Hepatocyte (in vitro differentiated cells): ENCODE measurements at places on chromosomes 12 and 14. TPM values are rescaled to one million over a fixed set of nuclear protein-coding genes. Genes with fewer than 3 reads are reported as not detected.

Gene BMP4
- 54.0 and 56.0 TPM in 2 replicates for total RNA-seq

Gene PIWIL1
- total RNA-seq = not detected in 2 replicates

Gene KRT1
- total RNA-seq = 0.13 TPM in 1 of 2 replicates, not detected in the other

Gene ASCL1
- total RNA-seq = 1.6 and 1.7 TPM in 2 replicates

Gene LALBA
- not detected in 2 replicates for total RNA-seq

Gene KRT86
- total RNA-seq = not detected in 2 replicates

Gene CRACR2A
- 0.80 and 1.1 TPM in 2 replicates for total RNA-seq

Gene AQP6
- not detected in 2 replicates for total RNA-seq

Gene OR4K13
- total RNA-seq = not detected in 2 replicates

Gene CLEC6A
- total RNA-seq = not detected in 2 replicates

Gene TEX52
- total RNA-seq = not detected in 2 replicates

Gene C12orf54
- total RNA-seq = not detected in 2 replicates

Gene HHIPL1
- 0.64 and 0.83 TPM in 2 replicates for total RNA-seq

Gene C12orf50
- total RNA-seq = 0.40 TPM in 1 of 2 replicates, not detected in the other

Gene PRH1
- total RNA-seq = 17.5 and 19.0 TPM in 2 replicates

Gene KRT6A
- 5.5 and 6.8 TPM in 2 replicates for total RNA-seq

Gene KLRB1
- not detected in 2 replicates for total RNA-seq

Gene AMDHD1
- total RNA-seq = 2.1 and 3.5 TPM in 2 replicates

Gene PAPLN
- total RNA-seq = 10.1 and 13.4 TPM in 2 replicates

Gene EML1
- 31.8 and 31.9 TPM in 2 replicates for total RNA-seq

Gene HOXC5
- 0.20 and 0.40 TPM in 2 replicates for total RNA-seq

Gene DIO3
- total RNA-seq = 51.1 and 51.3 TPM in 2 replicates

Gene TSPAN19
- total RNA-seq = not detected in 2 replicates

Gene B4GALNT3
- total RNA-seq = 10.6 and 13.9 TPM in 2 replicates

Gene VASH1
- 4.8 and 6.8 TPM in 2 replicates for total RNA-seq

Gene KRT77
- not detected in 2 replicates for total RNA-seq

Gene SIX6
- not detected in 2 replicates for total RNA-seq

Gene RFX4
- total RNA-seq = not detected in 2 replicates

Gene CD163L1
- total RNA-seq = 0.84 and 1.7 TPM in 2 replicates

Gene SLC38A4
- 34.7 and 37.3 TPM in 2 replicates for total RNA-seq

Gene PLA2G1B
- total RNA-seq = 8.5 and 24.9 TPM in 2 replicates

Gene PAH
- total RNA-seq = 203 and 206 TPM in 2 replicates

Gene KRT6C
- 0.07 and 0.32 TPM in 2 replicates for total RNA-seq

Gene DCN
- 1,789 and 1,996 TPM in 2 replicates for total RNA-seq

Gene NANOG
- total RNA-seq = 1.9 and 2.1 TPM in 2 replicates

Gene FLRT2
- total RNA-seq = 42.3 and 48.0 TPM in 2 replicates
